Natural killer cell treated with Interleukin-12 subunit alpha and Interleukin-12 subunit beta and Interleukin-15 and Interleukin-18, amount 100 ng/mL, for 72 hours (primary cell): ENCODE measurements at places on chromosomes 13 and 19. TPM values are rescaled to one million over a fixed set of nuclear protein-coding genes. Genes with fewer than 3 reads are reported as not detected.

IFI30 gene
- total RNA-seq = 76.2 TPM

TEX101 gene
- total RNA-seq = not detected

LILRB2 gene
- total RNA-seq = 1.5 TPM

C1QTNF9 gene
- 0.39 TPM for total RNA-seq

F7 gene
- total RNA-seq = not detected

GRCh38 chr19:19111967-19112580 lies 26.2 kb downstream of the TMEM161A start:
- DNase-seq = peak; percentile 29
- H3K27ac ChIP-seq = no peak overlapping the region
- no peak overlapping the region for H3K4me3 ChIP-seq
- no peaks in the 10 kb centered on the region for H3K27me3 ChIP-seq

GRCh38 chr13:72990953-72991352 lies 67.9 kb upstream of the KLF5 start:
- no peaks in the 10 kb centered on the region for H3K27me3 ChIP-seq
- no peaks in the 10 kb centered on the region for H3K36me3 ChIP-seq
- H3K4me3 ChIP-seq = no peak overlapping the region
- no peak overlapping the region for H3K27ac ChIP-seq
- no peak for DNase-seq
- no peaks in the 10 kb centered on the region for H3K4me1 ChIP-seq

DNA sequence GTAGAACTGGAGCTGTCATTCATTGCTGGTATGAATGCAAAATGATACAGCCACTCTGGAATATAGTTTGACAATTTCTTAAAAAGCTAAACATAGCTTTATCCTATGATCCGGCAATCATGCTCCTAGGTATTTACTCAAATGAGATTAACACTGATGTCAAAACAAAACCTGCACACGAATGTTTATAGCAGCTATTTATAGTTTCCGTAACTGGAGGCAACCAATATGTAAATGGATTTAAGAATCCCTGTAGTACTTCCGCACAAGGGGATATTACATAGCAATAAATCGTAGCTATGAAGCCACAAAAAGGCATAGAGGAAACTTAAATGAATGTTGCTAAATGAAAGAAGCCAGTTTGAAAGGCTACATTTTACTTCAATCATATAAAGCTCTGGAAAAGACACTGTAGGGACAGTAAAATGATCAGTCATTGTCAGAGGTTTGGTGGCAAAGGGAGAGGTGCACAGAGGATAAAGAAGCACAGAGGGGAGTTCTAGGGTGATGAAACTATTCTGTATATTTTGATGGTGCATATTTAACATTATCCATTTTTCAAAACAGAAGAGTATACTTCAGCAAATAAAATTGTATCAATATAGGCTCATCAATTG lies 1893.0 kb upstream of the PCDH20 start:
- no peak overlapping the region for H3K27ac ChIP-seq
- H3K4me3 ChIP-seq = no peak overlapping the region
- no peaks in the 10 kb centered on the region for H3K4me1 ChIP-seq
- H3K27me3 ChIP-seq = no peaks in the 10 kb centered on the region
